ENCODE measurements at places on chromosomes 1 and 21.

- DNase-seq, result no peak
These were observed 31.1 kb upstream of the MACF1 start for GRCh38 chr1:39173119-39173994.

DNA sequence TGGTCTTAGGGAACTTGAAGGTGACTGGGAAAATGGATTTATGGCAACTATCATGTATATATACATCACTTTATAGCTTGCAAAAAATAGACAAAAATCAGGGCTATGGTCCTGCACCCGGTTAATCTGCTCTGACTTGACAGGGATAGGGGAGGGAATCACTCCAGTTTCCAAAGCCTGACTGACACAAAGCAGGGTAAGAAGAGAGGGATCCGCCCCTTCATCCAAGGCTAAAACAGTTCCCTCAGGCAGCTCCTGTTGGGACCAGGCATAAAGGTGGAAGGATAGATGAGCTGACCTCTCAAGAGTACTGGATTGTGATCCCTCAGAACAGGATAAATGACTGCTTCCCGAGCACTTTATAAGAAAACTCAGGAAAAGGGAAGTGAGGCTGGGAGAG lies 1.4 kb downstream of the PBXIP1 start:
- DNase-seq, result no peak

GRCh38 chr1:230715510-230715909 lies 1.6 kb upstream of the AGT start:
- no peak for DNase-seq

DNA sequence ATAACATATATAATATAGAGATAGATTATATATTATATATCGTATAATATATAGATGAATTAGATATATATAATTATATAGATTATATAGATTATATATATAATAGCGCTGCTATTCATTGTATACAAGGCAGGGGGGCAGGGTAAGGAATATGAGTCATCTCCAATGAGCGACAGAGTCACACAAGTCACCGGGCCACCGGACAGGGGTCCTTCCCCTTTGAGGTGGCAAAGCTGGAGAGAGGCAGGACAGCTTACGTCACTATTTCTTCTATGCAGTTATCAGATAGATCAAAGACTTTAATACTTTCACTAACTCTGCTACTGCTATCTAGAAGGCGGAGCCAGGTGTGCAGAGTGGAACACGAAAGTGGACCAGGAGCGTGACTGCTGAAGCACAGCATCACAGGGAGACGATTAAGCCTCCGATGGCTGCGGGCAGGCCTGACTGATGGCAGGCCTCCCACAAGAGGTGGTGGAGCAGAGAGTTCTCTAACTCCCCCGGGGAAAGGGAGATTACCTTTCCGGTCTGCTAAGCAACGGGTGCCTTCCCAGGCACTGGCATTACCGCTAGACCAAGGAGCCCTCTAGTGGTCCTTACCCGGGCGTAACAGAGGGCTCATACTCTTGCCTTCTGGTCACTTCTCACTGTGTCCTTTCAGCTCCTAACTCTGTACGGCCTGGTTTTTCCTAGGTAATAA lies 2154.7 kb downstream of the MRPL39 start:
- DNase-seq, result no peak

DNA sequence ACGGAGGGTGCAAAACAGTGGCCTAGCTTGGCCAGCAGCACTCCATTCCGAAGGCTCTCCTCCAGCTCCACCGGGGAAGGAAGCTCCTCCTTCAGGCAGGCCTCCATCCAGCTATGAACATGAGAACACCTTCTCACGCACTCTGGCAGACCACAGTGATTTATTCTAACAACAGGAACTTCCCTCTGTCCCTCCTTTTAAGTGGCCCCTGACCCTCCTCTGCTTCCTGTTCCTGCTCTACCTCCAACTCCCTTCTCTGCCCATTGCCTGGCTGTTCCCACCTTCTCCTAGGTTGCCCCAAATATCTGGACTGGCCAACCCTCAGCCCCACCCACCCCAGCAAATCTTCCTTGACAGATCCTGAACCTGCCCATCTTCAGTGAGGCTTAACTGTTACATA lies 5.9 kb downstream of the IQGAP3 start:
- DNase-seq, result no peak

DNA sequence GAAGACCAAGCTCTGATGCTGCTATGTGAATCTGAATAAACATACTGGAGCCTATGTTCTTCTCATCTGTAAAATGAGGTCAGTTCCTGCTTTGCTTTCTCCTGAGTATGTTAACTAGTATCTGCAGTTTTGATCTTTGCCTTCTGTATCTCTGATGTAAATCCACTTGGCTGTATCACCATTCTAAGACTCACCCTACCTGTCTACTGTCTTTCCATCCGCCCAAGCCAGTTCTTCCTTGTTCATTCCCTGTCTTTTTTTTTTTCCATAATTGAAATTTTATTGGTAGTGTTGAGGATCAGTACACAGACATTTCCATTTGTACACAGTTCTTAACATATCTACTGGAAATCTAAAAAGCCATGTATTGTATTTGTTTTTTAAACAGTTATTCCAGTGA lies 31.3 kb downstream of the MAST2 start:
- DNase-seq, result no peak

DNA sequence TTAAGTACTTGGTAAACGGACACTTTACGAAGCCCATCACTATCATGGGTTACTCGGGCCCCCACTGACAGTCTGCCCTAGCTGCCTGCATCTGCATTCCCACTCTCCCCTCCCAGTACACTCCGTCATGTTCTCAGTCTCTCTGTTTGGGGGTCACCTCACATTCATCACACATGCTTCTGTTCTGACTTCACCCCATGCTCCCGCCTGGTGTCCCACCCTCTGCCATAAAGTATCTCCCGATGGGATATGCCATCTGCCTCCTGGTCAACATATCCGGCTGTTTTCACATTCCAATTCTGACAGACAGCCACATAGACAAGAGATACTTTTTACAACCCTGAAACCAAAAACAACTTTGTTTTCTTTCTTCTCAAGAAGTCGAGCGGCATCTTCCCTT lies 1.0 kb downstream of the OLFML2B start:
- no peak for DNase-seq

GRCh38 chr21:46393451-46393940 lies 65.2 kb upstream of the DIP2A start:
- DNase-seq, result no peak

GRCh38 chr1:236699366-236699765 lies 13.1 kb downstream of the ACTN2 start:
- DNase-seq, result no peak

DNA sequence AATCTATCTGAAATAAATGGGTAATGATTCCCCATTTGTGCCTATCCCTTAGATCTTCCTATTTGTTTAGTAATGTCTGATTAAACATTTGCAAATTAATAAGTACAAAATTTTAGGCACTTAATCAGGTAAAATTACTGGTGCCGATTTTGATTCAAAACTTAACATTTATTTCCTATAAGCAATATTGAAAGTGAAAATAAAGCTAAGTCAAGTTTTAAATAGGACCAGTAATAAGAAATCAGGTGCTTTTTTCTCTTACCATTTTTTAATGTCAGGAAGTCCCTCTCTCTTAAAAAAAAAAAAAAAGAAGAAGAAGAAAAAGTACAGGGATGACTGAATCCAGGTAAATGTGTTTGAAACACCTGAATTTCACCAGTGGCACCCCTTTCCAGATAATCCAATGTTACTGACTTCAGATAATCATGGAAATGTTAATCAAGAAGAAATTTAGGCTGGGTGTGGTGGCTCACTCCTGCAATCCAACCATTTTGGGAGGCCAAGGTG lies 836 bp upstream of the GBP4 start:
- DNase-seq, result no peak

GRCh38 chr1:226609836-226610455 lies 61.4 kb downstream of the STUM start:
- no peak for DNase-seq

DNA sequence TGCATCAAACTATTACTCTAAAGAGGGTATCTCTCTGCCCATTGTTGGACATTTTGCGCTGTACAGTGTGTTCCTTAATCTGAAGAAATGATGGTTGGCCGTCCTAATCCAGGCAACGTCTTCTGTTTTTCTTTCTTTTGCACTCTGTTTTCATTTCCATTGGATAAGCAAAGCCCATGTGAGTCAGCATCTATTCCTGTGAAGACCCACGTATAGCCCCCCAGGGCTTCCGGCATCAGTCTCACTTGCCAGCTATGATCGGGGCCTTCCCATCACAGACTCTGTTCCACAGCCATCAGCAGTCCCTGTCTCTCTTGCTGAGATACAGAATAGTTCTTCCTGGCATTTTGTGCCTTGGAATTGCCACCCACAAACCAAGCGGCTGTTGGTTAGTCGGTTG lies 29.2 kb upstream of the BRDT start:
- no peak for DNase-seq

- no peak for DNase-seq
These were observed 9.2 kb downstream of the S100A10 start for GRCh38 chr1:151984313-151984956.

DNA sequence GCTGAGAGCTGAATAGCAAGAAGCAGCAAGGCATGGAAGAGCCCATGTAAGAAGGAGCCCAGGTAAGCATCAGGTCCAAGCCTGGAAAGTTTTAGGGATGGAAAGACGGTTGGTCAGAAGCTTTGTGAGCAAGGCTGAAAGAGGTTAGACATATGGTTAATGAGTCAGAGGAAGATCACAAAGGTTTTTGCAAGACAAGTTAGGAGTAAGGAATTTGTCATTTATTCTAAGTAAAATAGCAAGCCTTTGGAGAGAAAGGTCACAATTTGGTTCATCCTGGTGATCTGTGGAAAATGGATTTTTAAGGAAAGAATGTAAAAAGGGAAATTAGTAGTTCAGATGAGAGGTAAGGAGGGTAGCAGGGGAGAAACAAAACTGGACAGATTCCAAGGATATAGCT lies 106.7 kb downstream of the DPYD start:
- no peak for DNase-seq

DNA sequence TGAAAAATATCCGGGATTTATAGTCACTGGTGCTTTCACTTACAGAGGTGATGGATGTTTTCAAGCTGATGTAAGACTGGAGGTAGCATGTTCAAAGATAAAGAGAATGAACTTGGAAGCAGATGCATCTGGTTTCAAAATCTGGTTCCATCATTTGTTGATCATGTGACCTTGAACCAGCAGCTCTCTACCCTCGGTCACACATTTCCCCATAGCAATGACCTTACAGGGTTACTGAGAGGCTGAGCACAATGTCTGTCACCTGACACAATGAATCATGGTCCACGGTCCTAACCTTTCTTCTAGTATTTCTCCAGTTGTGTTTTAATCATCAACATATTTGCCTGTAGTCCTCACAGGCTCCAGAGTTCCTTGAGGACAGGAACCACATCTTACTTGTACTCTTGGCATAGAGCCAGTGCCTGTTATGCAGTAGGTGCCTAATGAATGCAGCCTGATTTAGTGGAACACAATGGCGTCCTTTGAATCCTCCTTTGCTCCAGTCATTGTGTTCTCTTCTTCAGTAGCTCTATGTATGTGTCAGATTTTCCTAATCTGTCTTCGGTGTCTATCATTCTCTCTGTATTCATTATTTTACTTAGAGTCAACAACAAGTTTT lies 667.3 kb downstream of the PTPRU start:
- no peak for DNase-seq

- no peak for DNase-seq
These were observed 735.7 kb upstream of the CXADR start for GRCh38 chr21:16777041-16777720.

DNA sequence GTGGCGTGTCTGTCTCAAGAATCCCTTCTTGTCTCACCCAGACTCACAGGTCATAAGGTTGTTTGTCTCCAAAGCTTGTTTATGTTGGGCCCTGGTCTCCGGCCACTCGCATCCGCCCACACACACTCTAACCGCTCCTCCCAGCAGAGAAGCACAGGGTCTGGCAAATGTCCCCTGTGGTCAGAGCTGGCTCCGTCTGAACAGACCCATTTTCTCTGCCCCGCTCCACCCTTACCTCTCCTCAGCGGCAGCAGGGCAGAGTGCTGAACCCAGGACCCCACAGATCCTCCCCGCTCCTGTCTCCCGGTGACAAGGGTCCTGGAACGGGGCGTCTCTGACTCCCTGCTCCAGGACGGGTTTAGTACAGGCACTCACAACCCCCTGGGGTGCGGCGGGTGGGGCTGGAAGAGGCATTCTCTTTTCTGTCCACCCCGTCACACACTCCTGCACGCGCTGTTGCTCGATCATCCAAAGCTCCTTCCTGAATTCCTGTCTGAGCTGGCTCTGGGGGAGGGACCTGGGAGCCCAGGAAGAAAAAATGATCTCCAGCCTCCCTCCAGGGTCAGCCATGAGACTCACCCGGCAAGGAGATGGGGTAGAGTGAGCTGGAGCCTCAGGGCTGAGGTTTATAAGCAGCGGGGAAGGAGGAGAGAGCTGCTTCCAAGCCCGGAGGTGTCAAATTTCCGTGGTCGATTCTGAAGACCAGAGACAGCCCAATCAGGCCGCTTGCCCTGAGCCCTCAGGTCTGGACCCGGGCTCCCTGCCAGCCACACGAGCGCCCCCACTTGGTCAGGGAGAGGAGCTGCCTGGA lies at the start of gene S100A13:
TSS of gene S100A13 (minus strand) at position 602 of the 811 bp plus-strand sequence. CDS start 1,033 bp downstream, outside the sequence.
- DNase-seq, result no peak

DNA sequence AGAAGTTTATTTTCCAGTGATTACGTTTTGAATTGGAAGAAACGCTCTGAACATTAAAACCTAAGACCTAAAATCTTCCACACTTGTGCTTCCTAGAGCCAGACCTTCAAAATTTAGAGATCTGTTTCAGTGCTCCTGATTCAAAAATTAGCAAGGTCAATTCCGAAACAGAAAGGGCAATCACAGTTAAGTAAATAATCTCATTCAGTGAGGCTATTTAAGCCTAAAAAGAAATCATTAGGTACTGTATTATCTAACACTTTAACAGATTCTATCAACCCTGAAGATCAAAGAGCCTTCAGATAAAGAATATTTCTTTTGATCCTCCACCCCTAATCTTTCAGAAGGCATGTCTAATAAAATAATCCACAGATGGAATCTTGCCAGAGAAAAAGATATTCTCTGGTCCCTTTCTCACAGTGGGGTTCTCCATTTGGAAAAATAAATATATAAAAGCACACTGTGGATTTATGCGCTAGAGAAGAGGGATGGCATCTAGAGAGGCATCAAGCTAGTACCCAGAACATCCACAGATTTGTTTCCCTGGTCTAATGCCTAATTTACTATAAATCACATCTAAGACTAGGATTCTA lies 54.4 kb downstream of the ZZZ3 start:
- no peak for DNase-seq

DNA sequence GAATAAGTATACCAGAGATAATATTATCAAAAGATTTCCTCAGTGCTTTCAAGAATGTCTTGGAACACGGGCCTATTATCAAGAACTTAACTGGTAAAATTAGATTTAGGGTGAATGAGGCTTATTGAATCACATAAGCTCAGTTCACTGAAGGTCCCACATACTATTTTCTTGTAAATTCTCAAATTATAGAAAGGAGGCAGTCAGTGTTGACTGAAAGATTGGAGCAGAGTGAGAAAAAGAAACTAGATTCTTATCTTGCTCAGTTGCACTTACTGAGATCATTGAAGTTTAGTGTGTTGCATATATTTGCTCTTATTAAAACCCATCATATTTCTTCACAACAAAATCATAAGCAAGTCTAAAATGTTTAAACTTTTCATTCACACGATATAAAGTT lies 3.9 kb upstream of the RGS1 start:
- no peak for DNase-seq

- DNase-seq, result no peak
These were observed 63.6 kb downstream of the MIS18A start for GRCh38 chr21:32215306-32215685.

- DNase-seq, result no peak
These were observed 38.8 kb downstream of the WDR4 start for GRCh38 chr21:42840411-42841155.

Data from stimulated activated CD8-positive, alpha-beta memory T cell treated with anti-CD3 and anti-CD28 coated beads, Interleukin-4, amount 100 ng/mL, for 1 hour (primary cell).